ENCODE measurements at places on chromosomes 16 and 17. TPM values are rescaled to one million over a fixed set of nuclear protein-coding genes. Genes with fewer than 3 reads are reported as not detected.

Gene CCL17
- total RNA-seq, result 1.6 TPM

Gene TMEM114
- not detected for total RNA-seq

Gene TTLL6
- 0.12 TPM for total RNA-seq

Gene DHX58
- 6.3 TPM for total RNA-seq

Gene TNP2
- total RNA-seq, result not detected

Gene PRRT2
- not detected for total RNA-seq

Gene C16orf46
- not detected for total RNA-seq

Gene KRT9
- 0.16 TPM for total RNA-seq

Gene KRTAP4-1
- not detected for total RNA-seq

Gene MYO15B
- 15.6 TPM for total RNA-seq

Gene RCVRN
- not detected for total RNA-seq

Gene C16orf86
- 0.84 TPM for total RNA-seq

Gene OR3A3
- not detected for total RNA-seq

Gene VWA3A
- total RNA-seq, result not detected

Gene TPSG1
- 0.24 TPM for total RNA-seq

Gene SRCIN1
- total RNA-seq, result 6.6 TPM

Gene PYDC1
- not detected for total RNA-seq

Gene MXRA7
- total RNA-seq, result 32.3 TPM
